ENCODE measurements at places on chromosomes 1 and 21. TPM values are rescaled to one million over a fixed set of nuclear protein-coding genes. Genes with fewer than 3 reads are reported as not detected.

GRCh38 chr1:22117851-22118250 lies 25.0 kb downstream of the WNT4 start:
- no peak for DNase-seq

Gene WNT3A
- total RNA-seq, result not detected

- no peak for DNase-seq
These were observed 64.8 kb upstream of the TENT5C start for GRCh38 chr1:117541003-117541402.

DNA sequence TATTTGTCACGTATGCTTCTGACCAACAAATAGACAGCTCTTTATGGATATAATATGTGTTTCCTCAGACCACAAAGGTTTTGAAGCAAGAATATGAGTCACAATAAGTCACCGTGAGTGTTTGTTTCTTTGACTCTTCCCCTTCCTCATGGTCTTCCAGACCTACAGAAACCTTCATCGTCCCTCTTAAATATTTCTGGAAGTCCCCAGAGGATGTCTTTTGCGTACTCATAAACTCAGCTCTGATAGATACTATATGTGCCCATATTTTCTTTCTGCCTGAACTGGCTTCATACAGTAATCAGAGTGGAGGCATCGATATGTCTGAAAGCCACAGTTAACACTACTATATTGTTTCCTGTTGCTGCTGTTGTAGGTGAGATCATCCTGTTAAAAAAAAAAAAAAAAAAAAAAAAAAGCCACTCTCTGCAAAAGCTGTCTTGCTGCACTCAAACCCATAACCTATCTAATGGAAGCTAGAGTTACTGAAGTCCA lies 38.4 kb downstream of the ADAMTS1 start:
- peak; percentile 40 for DNase-seq

DNA sequence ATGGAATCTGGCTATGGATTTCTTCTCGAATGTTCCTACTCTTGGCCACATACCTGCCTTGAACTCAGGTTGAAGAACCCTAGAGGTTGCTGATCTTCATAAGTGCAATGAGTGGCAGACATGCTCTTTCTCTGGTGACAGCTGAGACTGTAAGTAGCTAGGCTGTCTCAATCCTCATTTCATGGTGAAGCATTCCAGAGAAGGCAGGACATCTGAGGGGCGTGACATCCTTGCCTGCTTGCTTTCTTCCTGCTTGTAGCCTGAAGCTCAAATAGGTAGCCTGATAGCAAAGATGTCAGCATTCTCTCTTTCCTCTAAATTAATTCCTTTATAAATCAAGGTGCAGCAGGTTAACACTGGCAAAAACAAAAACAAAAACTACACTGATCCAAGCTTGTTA lies 114.6 kb upstream of the MAGI3 start:
- DNase-seq, result no peak

Gene HS2ST1
- total RNA-seq, result 23.8 TPM

Gene GJA5
- 18.3 TPM for total RNA-seq

DNA sequence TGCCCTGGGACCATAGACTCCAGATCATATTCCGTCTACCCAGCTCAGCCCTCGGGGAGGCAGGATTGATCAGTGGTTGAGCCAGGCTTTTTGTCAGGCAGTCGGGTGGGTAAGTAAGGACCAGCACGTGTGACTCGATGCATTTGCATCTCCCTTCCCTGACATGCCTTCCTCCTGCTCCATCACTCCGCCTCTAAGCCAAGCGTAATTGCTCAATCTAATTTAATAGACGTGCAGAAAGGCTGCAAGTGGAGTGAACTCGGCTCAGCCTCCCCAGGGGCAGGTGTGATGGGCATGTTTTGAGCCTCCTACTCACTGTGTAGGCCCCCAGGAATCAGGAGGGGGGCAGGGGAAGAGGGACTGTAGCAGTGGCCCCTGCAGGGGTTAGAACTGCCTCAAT lies 34.6 kb upstream of the GRIK3 start:
- no peak for DNase-seq

GRCh38 chr1:50371749-50372148 lies 51.5 kb downstream of the DMRTA2 start:
- peak; percentile 7 for DNase-seq

Gene ACBD6
- total RNA-seq, result 25.4 TPM
